ENCODE measurements at places on chromosomes 11 and 22.

- no peak for DNase-seq
These were observed 2.2 kb downstream of the SEC14L2 start for GRCh38 chr22:30398685-30399680.

DNA sequence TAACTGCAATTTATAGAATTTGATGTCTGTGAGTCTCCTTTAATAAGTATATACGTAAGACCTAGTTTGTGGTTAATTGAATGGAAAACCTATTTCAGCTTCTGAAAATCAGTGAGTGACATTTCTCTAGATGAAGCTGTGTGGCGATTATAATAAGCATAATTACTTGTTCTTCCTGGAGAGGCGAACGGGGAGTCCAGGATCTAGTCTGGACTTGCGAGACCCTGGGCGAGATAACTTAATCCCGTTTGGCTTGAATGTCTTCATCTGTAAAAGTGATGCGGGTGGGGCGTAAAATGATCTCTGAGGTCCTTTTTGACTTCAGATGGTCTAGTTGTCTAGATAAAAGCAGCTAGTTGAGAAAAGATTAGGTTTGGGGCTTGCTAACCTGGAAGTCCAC is 1.1 kb downstream of the PRRG4 start:
- no peak for DNase-seq

GRCh38 chr11:126156814-126157213 is 54.6 kb downstream of the RPUSD4 start:
- no peak for DNase-seq

GRCh38 chr11:64933935-64934681 is 1.6 kb downstream of the GPHA2 start:
- DNase-seq = no peak

GRCh38 chr22:38923463-38924346 is 33.7 kb upstream of the APOBEC3A start:
- DNase-seq = no peak

Data from GF-D8 (cell line).